Mesenteric fat pad (tissue), 1 donor: ENCODE measurements at places on chromosomes 5 and 9.

DNA sequence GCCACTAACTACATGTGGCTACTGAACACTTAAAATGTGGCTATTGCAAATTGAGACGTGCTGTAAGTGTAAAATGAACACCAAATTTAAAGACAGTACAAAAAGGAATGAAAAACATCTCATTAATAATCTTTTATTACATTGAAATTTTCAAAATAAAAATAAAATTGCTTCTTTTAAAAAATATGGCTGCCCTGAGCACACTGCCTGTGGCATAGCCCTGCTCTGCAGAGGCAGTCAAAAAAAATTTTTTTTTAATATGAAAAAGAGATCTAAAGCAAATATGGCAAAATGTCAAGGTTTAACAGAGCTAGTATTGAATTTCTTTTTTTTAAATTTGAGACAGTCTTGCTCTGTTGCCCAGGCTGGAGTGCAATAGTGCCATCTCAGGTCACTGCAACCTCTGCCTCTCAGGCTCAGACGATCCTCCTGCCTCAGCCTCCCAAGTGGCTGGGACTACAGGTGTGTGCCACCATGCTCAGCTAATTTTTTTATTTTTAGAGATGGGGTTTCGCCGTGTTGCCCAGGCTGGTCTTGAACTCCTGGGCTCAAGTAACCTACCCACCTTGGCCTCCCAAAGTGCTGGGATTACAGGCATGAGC, 25.6 kb downstream of the CARNMT1 start:
- no peak for DNase-seq

GRCh38 chr5:72241346-72242003, 78.6 kb downstream of the MRPS27 start:
- DNase-seq: no peak

DNA sequence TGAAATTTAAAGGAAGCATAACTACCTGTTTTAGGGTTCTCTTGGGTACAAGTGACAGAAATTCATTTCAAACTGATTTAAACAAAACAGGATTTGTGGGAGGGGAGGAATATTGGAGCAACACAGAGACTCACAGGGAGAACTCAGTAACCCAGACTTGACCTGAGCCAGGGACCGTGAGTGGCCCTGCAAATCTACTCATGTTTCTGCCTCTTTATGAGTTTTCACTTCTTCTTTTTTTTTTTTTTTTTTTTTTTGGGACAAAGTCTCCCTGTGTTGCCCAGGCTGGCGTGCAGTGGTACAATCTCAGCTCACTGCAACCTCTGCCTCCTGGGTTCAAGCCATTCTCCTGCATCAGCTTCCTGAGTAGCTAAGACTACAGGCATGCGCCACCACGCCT, 405.6 kb upstream of the ZNF608 start:
- no peak for DNase-seq

GRCh38 chr5:90170261-90170660, 239.3 kb downstream of the CETN3 start:
- no peak for DNase-seq

DNA sequence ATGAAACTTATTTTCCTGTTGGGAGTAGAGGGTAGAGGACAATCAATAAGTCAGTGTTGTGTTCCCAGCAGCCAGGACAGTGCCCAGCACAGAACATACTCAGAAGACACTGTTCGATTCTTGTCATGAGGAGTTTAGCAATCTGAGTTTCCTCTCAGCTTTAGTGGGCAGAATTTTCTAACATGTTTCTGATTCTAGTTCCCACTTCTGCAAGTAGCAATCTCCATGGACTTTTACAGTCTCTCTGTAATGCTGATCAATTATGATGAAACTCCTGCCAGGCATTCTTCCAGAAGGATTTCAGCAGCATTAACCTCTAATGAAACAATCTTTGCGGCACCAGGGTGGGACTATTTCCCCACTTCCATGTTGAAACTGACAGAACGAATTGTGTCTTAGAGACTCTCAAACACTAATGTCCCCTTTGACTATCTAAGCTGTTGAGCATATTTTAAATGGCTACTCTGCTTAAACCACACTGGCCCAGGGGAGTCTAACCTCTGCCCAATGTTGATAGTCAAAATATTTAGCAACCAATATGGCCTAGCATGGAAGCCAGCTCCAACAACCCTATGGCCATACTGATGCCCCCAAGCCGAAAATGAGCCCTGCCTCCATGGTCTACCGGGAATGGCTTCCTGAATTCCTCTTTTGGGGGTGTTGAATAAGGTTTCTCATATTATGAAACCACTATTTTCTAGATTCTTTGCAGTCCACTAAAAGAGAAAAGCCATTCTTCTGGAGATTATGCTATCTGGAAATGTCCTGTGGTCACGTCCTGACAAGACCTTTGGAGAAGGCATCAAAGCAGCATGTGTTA, 484.3 kb downstream of the BNC2 start:
- no peak for DNase-seq

GRCh38 chr9:104817437-104817836, 53.5 kb downstream of the NIPSNAP3B start:
- no peak for DNase-seq

GRCh38 chr5:173138707-173139106, 5.6 kb upstream of the BNIP1 start:
- DNase-seq: no peak

- DNase-seq: peak; percentile 68
Measured at GRCh38 chr5:135234242-135234641, 164.8 kb downstream of the MACROH2A1 start.

GRCh38 chr5:108924457-108924961, 176.8 kb downstream of the FER start:
- no peak for DNase-seq

- no peak for DNase-seq
Measured at GRCh38 chr5:107875833-107876232, 205.1 kb upstream of the EFNA5 start.

GRCh38 chr5:151127926-151128325, 29.7 kb downstream of the ANXA6 start:
- DNase-seq: no peak

GRCh38 chr5:10109299-10109698, 140.4 kb downstream of the ATPSCKMT start:
- DNase-seq: no peak

DNA sequence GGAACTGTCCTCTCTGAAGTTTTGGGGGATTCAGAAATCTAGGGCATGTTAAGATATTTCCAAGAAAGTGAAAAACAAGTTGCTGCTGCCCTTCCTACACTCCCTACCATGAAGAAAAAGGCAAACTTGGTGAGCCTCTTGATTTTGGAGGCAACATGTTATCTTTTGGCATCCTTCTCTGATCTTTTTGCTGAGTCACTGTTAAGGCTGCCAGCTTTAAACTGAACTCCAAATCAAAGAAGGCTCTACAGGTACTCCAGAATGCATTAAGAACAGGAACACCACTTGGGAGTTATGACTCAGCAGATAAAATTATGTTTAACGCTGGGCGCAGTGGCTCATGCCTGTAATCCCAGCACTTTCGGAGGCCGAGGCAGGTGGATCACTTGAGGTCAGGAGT, 24.0 kb downstream of the PCDHB15 start:
- DNase-seq: no peak

DNA sequence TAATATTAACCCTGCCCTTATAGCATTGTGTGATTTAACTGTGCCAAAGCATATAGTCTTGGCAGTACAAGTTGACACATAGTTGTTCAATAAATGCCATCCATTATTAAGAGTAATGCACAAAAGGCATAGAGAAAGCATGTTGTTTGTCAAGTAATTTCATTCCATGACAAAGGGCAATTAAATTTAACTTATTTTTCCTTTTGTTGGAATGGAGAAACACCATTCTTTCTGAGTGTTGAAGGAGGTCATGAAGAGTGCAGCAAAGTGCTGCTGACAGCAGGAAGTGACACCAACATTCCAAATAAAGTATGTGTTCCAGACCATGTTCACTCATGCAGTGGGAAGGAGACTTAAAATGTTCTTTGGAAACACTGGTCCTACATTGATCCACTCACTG, 29.1 kb downstream of the ANKDD1B start:
- no peak for DNase-seq

- DNase-seq: no peak
Measured at GRCh38 chr5:79093762-79094161, 17.8 kb upstream of the BHMT start.

DNA sequence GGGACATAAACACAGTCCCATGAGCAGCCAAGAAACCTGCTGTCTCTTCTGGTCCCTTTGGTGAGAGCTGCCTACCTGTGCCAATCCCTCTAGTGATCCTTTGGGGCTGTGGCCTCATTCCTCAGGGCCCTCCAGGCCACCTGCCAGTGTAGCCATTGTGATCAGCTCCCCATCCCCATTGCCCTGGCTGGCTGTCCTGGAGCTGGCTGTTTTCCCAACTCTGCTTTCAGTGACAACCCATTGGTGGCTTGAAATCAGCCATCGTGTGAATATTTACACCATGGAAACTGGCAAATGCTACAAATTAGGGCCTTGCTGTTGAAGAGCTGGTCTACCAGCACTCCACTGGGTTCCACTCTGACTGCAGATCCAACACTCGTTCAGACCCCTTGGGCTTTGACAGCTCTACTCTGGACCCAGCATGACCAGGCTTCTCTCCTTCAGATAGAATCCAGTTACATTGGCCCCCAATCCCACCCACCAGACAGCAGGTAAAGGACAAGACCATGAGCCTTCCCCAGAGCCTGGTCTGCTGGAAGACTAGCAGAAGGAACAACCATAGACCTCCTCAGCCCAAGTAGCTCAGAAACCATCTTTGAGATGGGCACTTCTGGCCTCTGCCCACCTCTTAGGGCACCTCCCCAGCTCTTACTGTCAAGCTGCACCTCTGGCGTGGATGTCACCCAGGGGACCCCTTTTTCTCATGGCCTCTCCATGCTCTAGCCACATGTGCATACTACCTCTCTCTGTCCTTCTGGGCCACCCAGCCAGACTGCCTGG, 69.2 kb upstream of the NEK6 start:
- DNase-seq: no peak

GRCh38 chr5:40381676-40382363, 297.9 kb upstream of the PTGER4 start:
- no peak for DNase-seq

DNA sequence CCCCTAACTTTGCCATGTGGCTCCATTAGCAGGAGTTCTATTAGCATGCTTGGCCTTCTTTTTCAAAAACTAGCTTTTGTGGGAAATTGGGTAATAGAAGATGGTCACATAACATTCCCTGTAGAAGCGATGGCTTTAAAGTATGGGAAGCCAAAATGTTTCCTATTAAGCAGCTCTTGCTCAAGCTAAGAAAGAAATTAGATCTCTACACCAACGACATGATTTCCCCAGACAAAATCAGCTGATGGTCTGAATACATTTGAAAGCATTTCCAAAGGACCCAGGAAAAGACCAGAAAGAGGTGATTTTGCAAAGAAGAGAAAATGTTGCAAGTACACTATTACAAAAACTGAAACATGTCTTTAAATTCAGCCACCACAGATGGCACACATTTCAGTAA, 4.8 kb upstream of the NFIL3 start:
- no peak for DNase-seq

- DNase-seq: no peak
Measured at GRCh38 chr9:126638571-126639132, 24.9 kb downstream of the LMX1B start.

DNA sequence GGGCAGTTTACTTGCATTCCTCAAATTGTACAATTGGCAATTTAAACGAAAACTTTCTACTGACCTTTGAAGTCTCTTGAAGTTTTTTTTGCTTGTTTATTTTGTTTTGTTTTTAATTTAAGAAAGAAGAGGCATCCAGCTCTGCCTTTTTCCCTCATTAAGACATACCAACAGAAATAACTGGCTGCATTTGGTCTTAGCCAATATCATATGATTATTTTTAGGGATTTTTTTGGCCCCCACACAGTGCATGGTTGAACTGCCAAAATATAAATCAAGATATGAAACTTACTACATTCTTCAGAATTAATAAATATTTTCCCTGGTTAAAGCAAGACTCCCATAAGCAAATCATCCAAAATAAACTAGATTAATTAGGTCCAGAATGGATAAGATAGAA, 79.4 kb downstream of the ALDH1A1 start:
- no peak for DNase-seq

GRCh38 chr5:172115541-172115982, 72.5 kb downstream of the STK10 start:
- DNase-seq: no peak

GRCh38 chr5:53288511-53288910, 179.0 kb upstream of the MOCS2 start:
- no peak for DNase-seq

DNA sequence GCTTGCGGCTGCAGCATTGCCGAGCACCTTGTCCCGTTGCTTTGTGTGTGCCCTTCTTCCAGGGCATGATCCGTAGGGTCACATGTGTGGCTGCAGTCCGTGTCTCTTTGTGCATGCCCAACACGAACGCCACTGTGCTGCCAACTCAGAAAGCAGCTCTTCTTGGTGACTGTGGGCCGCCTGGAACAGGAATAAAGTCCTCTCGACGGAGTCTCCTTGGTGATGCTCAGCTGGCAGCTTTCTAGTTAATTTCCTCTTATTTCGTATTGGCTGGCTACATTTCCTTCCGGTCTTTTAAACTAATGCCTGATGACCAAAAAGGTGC, 5.8 kb downstream of the EXOC3 start:
- DNase-seq: no peak

- no peak for DNase-seq
Measured at GRCh38 chr9:94853887-94854286, 127.4 kb downstream of the AOPEP start.

DNA sequence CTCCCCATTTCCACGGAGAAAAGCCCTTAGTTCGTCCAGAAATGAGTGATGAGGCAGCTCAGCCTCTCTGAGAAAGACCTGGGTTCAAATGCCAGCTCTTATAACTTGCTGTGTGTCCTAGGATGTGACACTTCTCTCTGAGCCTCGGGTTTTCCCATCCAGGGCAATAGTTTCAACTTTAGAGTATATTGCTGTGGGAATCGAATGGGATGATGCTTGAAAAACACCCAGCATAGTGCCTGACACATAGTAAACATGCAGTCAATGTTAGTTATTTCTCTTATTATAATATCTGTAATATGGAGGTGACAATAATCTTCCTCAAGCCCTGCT, 430 bp upstream of the MAPKAP1 start:
- DNase-seq: no peak

- no peak for DNase-seq
Measured at GRCh38 chr9:2027543-2028160, 12.5 kb downstream of the SMARCA2 start.

DNA sequence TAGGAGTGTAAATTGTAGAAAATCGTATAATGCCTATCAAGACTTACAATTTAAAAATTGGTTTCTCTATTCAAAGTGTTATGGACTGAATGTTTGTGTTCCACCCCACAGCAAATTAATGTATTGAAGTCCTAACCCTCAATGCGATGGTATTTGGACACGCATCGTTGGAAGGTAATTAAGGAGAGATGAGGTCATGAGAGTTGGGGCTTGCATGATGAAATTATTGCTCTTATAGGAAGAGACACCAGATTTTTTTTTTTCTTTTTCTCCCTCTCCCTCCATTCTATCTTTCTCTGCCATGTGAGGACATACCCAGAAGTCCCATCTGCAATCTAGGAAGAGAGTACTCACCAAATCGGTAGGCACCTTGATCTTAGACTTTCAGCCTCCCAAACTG, 189.2 kb downstream of the MAN2A1 start:
- DNase-seq: no peak

DNA sequence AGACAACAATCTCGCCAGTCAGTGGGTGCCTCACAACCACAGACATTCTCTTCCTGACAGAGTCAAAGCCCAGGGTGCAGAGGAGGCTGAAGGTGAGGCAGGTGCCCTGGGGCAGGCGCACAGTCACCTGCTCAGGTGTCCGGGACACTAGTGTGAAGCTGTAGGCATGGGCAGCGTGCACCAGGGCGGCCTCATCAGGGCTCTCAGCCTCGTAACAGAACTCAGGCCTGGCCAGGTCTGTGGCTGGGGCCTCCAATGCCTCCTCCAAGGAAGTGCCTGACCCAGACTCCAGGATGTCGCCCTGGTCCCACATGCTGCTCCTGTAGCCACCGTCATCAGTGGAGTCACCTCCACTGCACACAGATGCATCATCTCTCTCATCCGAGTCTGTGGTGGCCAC, 198.7 kb downstream of the PTTG1 start:
- no peak for DNase-seq
